ENCODE measurements at places on chromosomes 1 and 21.

GRCh38 chr1:165854101-165854845 is 26.9 kb downstream of the UCK2 start:
- DNase-seq = no peak

DNA sequence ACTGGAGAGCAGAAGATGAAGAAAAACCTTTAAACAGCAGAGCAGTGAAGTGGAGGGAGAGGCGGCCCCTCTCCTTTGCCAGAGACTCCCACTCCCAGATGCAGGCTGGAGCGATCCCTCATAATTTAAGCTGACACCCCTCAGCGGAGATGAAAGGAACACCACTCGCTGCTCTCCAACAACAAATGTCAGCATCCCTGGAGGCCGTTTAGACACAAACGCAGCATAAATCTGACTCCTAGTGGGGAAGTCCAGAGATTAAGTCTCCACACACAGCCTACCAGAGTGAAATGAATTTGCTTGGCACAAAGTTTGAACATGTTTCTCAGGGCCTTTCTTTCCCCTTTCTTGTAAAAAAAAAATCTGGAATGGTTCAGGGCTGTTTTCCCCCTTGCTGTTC is 137.8 kb downstream of the LMX1A start:
- no peak for DNase-seq

DNA sequence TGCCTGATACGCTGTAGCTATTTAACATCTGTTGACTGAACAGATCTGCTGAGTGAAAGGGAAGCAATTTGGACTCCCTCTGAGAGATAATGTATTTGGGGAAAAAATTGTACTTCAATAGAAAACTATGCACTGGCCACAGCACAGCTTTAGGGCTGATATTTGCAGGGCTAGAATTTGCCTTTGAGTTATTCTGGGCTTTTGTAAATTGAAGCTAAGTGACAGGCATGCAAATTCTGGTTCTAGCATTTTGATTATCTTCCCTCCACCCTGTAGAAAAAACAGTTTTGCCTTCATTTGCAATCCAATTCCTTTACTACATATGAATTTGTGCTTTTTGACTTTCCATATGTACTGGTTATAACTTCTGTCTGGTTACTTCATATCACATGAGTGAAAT is 7.9 kb downstream of the KYAT3 start:
- DNase-seq = no peak

DNA sequence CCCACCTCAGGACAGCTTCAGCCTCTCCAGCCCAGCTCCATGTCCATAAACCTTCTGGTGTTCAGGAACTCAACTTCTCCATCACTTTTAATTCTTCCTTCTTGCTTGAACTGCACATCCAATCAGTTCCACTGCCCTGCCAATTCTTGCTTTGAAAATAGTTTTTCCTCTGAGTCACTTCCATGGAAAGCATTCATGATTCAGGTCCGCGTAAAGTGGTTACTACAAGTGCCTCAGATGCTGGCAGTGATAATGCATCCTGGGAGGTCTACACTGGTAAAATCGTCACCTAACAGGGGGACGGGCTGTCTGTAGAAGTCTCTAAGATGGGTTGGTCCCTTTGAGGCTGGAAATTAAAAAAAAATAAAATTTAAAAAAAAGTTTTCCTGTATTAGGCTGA is 25.9 kb upstream of the RCAN1 start:
- no peak for DNase-seq

DNA sequence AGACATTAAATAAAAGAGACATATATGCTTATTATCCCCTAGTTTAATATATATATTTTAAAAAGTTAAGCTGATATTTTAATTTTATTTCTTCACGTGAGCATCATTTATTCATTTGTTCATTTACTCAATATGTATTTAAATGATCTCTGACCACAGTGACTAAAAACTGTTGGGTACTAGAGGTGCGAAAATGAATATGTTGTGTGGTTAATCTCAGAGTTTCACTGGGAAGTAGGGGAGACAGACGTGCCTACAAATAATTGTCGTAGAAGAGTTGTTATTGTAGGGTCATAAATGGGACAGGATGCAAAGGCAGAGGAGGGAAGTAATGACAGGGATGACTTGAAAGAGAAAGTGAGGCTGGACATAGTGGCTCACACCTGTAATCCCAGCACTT is 213.0 kb upstream of the CACYBP start:
- DNase-seq = no peak

- no peak for DNase-seq
These were observed 36.5 kb upstream of the LRRC3 start for GRCh38 chr21:44418876-44419230.

DNA sequence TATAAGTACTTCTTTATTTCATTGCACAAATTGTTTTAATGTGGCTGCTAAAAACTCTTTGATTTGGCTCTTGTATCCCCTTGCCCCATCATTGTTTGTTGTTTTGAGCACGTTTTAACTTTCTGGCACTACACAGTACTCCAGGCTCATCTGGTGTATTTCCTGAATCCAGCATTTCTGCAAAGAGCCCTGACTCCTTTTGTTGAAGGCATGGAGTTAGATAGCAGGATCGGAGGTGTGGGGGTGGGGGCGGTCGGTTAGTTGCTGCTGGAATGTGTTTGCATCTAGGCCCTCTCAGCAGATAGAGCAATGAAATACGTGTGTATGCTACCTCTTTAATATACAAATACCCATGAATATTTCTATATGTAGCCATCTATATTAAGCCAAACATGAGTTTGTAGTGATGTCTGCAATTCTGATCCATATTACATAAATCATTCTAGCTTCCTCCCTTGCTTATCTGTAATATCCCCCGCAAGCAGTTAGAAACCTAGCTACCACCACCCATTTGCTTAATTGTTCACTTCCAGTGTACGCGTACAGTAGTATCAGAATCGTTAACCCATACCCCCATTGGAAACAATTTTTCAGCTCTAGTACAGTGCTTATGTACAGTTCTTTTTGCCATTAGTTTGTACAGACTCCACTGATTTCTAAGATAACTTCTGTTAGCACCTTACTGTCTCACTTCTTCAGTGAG is 106.0 kb downstream of the NOS1AP start:
- DNase-seq = no peak

All from C1 segment of cervical spinal cord (tissue), 14 donors.